ENCODE measurements at places on chromosomes 16 and 17.

- DNase-seq: no peak
Observed at GRCh38 chr17:74768069-74768762, 7.9 kb downstream of the NAT9 start.

DNA sequence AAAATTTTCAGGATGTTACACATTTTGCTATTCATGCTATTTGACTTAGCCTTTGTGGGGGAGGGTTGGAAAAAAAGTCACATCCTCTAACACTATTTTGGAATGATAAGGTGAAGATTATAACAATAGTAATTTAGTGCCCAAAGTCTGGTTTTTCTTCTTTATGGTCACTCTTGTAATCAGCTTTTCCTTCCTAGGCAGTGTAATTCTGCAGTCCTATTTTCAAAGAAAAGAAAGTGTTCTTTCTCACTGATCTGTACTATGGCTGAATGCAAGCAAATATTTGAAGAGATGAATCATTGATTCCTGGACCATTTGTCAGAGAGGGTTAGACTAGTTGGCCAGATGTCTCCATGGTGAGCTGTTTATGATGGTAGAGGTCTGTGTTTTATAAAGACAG lies 8.4 kb downstream of the RSPRY1 start:
- DNase-seq: peak; percentile 14

DNA sequence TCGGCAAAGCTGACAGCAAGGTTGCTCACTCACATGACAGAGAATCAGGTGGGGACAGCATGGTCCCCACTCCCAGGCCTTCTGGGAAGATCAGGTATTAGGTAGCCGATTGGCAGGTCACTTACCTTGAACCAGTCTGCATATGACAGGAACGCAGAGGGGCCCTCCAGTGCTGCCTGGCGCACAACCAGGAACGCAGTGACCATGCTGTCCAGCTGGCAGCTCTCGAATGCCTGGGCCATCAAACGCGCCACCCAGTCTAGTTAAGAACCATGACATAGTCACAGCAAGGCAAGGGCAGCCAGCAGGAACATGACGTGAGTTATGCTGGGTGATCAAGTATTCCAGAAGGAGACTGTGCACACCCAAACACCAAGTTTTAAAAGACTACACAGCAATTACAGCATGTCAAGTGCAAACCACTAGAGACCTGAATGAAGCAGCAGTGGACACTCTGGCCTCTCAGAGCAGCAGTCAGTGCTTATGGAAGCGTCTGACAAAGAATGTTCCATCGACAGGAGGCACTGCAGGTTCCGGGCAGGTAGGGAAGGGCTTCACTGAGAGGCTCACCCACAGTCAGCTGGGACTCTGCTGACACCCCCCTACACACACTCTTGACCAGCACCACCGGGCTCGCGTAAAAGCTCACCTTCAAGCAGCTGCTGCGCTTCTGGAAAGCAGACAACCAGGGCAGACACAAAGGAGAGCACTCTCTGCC lies 25.0 kb downstream of the FANCA start:
- no peak for DNase-seq

DNA sequence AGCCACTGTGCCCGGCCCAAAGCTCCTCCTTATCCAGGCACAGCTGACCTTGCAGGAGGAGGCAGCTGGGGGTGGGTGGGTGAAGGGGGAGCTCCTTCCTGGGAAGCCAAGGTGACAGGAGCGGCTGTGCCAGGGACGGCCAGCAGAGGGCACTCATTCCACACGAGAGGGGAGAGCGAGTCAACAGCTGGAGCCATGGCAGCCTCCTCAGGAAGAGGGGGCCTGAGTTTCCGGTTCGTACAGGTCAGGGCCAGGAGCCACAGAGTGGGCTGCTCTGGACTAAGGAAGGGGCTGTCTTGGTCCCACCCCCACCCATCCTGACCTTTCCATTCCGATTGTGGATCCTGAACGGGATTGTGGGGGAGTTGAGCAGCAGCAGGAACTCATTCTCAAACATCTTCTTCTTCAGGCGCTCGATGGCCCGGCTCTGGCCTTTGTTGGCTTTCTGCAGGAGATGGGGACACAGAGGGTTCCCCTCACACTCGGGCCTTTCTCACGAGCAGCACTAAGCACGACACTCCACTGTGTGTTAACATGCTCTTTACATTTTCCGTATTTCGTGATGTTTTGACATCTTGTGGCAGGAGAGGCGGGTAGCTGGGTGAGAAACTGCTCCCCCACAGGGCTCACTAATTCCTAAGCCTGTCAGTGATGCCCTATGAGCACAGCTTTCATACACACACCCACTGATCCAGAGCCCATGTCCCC lies 61.6 kb downstream of the TIMM22 start:
- peak; percentile 4 for DNase-seq

GRCh38 chr17:7711051-7711755 lies 6.2 kb downstream of the EFNB3 start:
- DNase-seq: no peak

GRCh38 chr16:89350701-89351380 lies 133.3 kb downstream of the ZNF778 start:
- no peak for DNase-seq

DNA sequence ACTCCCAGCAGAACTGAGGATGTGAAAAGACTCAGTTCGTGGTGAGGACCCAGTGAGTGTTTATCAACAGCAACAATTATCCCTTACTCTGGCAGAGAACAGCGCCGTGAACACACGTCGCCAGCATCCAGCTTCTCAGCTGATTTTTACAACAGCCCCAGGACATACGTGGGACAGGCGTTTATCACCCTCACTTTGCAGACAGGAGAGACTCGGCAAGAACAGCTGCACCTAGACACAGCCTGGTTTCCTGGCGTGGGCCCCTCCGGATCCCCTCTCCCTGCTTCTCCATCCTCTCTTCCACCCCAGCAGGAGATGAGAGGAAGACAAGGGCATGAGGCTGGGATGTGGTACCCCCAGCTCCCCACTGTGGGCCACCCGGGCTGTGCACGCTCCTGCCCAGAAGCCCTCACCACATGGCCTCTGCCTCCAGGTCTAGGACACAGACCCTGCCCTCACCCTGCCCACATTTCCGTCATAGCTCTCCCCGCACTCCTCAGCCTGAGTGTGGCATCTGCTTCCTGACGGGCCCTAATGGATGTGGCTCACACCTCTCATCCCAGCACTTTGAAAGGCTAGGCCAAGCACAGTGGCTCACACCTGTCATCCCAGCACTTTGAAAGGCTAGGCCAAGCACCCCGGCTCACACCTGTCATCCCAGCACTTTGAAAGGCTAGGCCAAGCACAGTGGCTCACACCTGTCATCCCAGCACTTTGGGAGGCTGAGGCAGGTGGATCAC lies 17.5 kb downstream of the ABR start:
- DNase-seq: peak; percentile 30

DNA sequence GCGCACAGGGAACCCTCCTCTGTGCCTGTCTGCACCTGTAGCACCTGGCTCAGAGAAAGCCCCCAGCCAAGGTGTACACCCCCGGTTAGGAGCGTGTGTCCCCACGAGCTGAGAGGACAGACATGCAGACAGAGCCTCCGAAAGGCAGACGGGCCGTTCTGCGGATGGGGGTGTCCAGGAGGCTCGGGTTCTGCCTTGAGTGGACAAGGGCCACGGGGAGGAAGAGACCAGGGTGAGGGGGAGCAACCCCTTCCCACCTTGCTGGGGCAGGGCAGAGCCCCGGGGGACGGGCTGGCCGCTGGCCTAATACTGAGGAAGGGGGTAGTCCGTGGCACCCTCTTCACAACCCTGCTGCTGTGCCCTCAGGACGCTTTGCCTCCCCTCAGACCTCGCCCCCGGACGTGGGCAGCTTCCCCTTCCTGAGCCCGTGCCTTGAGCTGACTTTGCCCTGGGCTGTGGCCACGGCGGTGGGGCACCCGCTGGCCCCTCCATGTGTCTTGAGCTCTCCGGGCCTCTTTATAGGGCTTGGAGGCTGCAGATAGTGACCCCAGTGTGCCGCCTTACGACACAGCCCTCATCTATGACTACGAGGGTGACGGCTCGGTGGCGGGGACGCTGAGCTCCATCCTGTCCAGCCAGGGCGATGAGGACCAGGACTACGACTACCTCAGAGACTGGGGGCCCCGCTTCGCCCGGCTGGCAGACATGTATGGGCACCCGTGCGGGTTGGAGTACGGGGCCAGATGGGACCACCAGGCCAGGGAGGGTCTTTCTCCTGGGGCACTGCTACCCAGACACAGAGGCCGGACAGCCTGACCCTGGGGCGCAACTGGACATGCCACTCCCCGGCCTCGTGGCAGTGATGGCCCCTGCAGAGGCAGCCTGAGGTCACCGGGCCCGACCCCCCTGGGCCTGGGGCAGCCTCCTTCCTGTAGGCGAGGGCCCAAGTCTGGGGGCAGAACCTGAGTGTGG lies 5.7 kb downstream of the SLC22A31 start:
- no peak for DNase-seq

GRCh38 chr17:427327-427726 lies 74.7 kb upstream of the RPH3AL start:
- no peak for DNase-seq

GRCh38 chr17:59513934-59514841 lies 51.2 kb upstream of the DHX40 start:
- peak; percentile 89 for DNase-seq

GRCh38 chr16:79997257-79997656 lies 396.7 kb upstream of the MAF start:
- DNase-seq: no peak

- DNase-seq: no peak
Observed at GRCh38 chr17:46013502-46014165, 14.6 kb downstream of the STH start.

GRCh38 chr17:30970831-30971567 lies at the start of gene RNF135:
Gene RNF135 (plus strand): TSS chr17:30971039. CDS start chr17:30971074, 35 bp downstream.
- peak; percentile 35 for DNase-seq

- DNase-seq: no peak
Observed at GRCh38 chr17:81865733-81866439, 5.3 kb downstream of the ARHGDIA start.

- DNase-seq: no peak
Observed at GRCh38 chr16:10252155-10252554, 69.9 kb upstream of the GRIN2A start.

GRCh38 chr17:39794249-39794970 lies 56.7 kb downstream of the GRB7 start:
- no peak for DNase-seq

DNA sequence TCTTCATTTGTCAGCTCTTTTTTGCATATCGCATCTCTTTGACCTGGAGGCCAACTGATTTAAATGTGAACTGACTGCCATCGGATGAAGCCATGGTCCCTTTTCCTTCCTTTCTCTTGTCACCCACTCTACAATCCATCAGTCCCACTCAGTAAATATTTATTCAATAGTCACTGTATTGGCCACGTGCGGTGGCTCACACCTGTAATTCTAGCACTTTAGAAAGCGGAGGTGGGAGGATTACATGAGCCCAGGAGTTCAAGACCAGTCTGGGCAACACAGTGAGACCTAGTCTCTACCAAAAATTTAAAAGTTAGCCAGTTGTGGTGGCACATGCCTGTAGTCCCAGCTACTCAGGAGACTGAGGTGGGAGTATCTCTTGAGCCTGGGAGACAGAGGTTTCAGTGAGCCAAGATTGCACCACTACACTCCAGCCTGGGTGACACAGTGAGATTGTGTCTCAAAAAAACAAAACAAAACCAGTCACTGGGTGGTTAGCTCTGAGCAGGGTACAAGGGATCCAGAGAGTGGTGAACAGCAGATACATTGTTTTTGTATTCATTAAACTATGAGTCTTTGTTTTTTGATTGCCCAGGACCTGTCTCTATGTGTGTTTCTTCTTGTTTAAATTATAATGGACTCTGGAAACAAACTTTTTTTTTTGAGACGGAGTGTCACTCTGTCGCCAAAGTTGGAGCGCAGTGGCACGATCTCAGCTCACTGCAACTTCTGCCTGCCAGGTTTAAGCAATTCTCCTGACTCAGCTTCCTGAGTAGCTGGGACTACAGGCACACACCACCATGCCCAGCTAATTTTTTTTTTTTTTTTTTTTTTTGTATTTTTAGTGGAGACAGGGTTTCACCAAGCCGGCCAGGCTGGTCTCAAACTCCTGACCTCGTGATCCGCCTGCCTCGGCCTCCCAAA lies 6.9 kb downstream of the PHAF1 start:
- no peak for DNase-seq

- no peak for DNase-seq
Observed at GRCh38 chr16:77409311-77409710, 25.5 kb downstream of the ADAMTS18 start.

- no peak for DNase-seq
Observed at GRCh38 chr17:68854452-68854851, 100.7 kb downstream of the ABCA8 start.

Measured in NCI-H1092 treated with DMSO at 0.1 percent for 48 hours (cell line).